ENCODE measurements at places on chromosomes 16 and 17. TPM values are rescaled to one million over a fixed set of nuclear protein-coding genes. Genes with fewer than 3 reads are reported as not detected.

The NETO2 gene
- 18.9 TPM for total RNA-seq

The PMFBP1 gene
- total RNA-seq, result 0.21 TPM

The CYB561 gene
- 1.7 TPM for total RNA-seq

DNA sequence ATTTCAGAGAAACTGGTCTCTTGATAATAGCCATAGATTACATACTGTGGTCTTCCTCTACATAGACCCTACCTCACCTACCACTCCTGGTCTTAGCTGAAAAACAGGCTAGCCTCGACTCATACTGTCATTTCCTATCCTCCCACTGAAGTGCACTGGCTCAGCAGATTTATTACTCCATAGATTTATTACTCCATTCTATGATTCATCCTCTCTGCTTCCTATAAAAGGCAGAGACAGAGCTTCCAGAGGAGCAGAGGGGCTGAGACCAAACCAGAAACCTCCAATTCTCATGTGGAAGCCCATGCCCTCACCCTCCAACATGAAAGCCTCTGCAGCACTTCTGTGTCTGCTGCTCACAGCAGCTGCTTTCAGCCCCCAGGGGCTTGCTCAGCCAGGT lies at the start of gene CCL7:
Gene CCL7, plus strand, starts transcription at position 253 of the 400 bp plus-strand sequence. Its CDS starts 70 bp downstream, at position 323.
- no peak for DNase-seq

DNA sequence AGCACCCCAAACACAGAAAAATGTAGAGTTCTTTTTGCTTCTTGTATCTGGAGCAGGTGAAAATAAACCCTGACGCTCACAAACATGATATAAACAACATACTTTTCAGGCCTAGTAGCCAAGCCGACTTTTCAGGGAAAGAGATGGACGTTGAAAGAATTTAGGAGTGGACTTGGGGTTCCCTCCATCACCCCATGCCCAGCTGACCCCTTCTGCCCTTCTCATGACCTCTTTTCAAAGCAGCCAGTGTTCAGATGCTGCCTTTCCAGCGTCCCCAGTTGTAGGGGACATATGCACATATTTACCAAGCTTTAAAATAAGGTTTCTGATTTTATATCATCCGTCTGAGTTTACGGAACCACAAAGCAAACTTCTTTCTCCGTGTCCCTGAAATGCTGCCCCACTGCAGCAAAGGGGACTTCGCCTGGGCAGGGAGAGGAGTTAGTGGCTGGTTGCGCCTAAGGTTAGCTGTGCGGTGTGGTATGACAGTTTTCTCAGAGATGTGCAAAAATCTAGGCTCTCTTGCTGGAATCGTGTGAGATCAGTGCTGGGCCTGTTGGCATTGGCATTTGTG lies 235.5 kb downstream of the MRTFB start:
- no peak for DNase-seq

DNA sequence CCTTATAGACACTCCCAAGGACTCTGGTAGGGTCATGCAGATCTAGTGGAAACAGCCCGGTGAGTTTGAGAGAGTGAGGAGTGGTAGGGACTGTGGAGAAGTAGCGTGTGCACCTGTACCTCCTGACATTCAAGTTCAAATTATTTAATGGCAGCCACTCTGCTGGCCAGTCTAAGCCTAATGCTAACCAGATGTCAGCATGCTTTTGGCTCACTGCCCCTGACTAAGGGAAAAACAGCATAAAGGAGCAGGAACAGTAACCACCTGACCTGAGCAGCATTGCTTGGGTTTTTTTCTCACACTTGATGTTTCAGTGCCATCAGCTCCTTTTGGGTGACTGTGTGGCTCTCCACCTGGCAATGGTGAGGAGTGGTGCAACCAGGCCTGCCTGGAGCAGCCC lies 23.8 kb upstream of the SLC12A3 start:
- DNase-seq, result no peak

DNA sequence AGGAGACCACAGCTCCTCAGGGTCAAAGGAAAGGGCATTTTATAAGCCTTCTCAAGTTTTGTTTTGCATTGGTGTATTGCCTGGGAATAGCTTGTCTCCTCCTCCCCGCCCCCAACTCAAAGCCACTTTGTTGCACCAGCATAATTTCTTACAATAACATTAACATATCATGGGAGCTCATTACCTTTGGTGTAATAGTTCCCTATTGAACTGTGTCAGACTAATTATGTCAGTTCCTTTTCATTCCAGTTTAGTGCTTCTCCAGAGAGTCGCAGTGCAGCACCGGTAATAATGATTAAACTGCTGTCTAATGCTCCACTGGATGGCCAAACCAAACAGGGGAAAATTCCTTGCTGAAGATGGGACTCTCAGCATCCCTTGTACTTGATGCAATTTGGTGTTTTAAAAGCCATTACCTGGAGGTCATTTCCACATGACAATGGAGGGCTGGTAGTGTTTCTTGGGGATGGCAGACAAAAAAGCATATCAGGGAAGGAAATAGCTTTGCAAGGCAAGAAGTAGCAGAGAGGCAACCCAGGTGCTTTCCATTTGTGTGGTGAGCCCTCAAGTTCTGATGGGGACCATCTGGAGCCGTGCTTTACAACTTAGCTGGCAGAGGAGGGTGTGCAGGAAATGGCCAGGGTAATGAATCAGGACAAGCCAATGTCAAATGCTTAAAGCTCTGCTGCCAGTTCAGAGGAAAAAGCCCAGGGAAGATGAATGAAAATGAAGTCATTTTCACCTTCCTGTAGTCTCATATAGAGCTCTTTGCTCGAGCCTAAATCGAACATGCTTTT lies 91.5 kb upstream of the NLRP1 start:
- DNase-seq, result no peak

- DNase-seq, result no peak
Observed at GRCh38 chr17:65852911-65853310, 291.5 kb upstream of the AXIN2 start.

Measured in activated CD4-positive, alpha-beta T cell treated with anti-CD3 and anti-CD28 coated beads, Interleukin-2, amount 10 ng/mL, durations not matched to agents 24 days and 14 days (primary cell).